NCI-H510A treated with DMSO at 0.1 percent for 48 hours (cell line): ENCODE measurements at places on chromosomes 12 and 14.
A peak's percentile ranks its signal among the peaks of the same experiment; 100 is the strongest.

- no peak for DNase-seq
Measured at GRCh38 chr14:31261523-31261858, 53.9 kb upstream of the HECTD1 start.

DNA sequence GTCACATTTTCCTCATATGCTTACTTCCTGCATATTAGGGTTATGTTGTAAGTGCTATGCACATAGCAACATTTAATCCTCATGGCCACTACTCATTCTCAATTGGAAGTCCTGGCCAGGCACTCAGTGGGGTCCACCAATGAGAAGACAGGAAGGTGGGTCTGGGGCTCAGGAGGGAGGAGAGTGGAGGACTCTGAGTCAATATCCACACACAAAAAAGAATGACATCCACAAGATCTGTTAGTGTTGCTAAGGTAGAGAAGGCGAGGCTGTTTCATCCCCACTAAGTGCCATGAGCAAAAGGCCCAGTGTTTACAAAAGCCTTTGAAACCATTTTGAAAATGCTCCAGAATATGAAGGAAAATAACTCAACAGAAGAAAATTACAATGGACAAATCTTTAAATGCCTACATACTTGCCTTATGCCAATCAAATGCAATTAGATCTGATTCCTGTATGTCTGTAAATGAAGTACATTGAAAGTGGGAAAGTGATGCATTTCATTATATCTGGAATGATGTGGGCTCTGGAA is 53.9 kb downstream of the EID3 start:
- no peak for DNase-seq

DNA sequence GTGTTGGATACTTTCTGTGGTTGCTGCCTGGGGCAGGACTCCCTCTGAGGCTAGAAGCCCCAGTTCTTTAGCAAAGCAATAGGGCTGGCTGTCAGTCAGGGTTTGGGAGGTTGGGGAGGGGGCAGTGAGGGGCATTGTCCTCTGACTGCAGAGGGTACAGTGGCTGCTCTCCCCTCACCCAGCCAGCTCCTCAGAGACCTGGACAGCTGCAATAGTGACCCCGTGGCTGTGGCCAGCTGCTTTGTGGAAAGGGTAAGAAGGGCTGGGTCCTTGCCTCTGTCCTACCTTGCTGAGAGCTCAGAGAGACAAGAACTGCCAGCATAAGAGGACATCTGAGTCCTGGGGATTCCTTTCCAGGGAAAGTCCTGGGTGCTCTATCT is 25.8 kb downstream of the PLEKHG3 start:
- DNase-seq: no peak

GRCh38 chr14:33369041-33369440 is 430.4 kb downstream of the NPAS3 start:
- no peak for DNase-seq

DNA sequence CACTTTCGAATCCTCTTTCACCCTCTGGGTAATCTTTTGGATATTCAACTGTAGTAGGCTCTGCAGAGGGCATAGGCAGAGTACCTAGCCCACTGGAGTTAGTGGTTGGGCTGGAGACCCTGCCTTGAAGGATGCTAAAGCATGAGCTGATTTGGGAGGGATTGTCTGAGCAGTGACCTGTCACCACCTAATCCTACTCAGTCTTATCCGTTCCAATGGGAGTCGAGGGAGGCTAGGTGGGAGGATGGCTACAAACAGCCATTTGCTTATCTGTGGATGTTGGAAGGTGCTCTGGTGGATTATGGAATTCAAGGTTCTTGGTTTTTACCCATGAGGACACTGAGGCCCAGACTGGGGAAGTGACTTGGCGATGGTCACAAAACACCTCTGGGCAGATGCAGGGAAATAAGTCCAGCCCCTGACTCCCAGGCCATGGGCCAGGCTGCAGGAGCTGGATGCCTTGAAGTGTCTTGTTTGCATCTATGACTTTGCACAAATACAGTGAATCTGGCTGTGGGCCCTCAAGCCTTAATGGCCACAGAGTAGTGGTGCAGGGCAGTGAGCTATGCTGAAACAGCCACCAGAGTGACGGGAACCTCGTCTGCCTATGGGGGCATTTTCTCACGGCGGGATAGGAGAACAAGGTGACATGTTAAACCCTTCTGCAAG is 3.7 kb downstream of the KMT5A start:
- no peak for DNase-seq

DNA sequence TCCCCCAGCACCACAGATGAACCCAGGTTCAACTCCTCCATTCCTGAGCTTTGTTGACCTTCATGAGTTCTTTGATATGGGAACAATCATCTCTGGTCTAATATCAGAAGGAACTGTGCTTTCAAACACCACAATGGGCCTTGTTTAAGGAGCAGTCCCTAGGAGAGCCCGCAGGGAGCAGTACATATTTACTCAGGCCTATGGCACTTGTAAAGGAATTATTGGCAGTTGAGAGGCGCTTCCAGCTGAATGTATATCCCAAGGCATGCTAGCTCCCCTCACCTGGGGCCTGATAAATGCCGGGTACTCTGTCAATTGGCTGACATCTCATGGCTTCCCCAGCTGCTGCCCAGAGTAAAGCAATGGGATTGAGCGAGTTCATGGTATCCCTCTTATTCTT is 76.2 kb downstream of the ZFP36L1 start:
- peak; percentile 64 for DNase-seq

- DNase-seq: no peak
Measured at GRCh38 chr14:75162631-75163030, 13.8 kb downstream of the TMED10 start.
